ENCODE measurements at places on chromosomes 13 and 19. TPM values are rescaled to one million over a fixed set of nuclear protein-coding genes. Genes with fewer than 3 reads are reported as not detected.

The CCL25 gene
- total RNA-seq: not detected

The SIGLEC14 gene
- total RNA-seq: 4.0 TPM

The ZNF808 gene
- 29.6 TPM for total RNA-seq

DNA sequence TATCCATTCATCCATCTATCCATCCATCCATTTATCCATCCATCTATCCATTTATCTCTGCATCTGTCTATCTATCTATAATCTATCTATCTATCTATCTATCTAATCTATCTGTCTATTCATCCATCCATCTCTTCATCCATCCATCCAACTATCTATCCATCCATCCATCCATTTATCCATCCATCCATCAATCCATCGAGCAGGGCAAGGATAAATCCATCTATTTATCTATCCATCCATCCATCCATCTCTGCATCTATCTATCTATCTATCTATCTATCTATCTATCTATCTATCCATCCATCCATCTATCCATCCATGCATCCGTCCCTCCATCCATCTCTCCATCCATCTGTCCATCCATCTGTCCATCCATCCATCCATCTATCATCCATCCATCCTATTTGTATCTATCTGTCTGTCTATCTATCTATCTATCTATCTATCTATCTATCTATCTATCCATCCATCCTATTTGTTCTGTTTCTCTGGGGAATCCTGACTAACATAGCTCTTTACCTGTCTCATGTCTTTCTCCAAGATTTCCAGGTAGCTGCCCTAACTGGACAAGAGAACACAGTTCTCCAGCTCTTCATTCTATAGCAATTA is 198.1 kb downstream of the FOXO1 start:
- no peak for DNase-seq

DNA sequence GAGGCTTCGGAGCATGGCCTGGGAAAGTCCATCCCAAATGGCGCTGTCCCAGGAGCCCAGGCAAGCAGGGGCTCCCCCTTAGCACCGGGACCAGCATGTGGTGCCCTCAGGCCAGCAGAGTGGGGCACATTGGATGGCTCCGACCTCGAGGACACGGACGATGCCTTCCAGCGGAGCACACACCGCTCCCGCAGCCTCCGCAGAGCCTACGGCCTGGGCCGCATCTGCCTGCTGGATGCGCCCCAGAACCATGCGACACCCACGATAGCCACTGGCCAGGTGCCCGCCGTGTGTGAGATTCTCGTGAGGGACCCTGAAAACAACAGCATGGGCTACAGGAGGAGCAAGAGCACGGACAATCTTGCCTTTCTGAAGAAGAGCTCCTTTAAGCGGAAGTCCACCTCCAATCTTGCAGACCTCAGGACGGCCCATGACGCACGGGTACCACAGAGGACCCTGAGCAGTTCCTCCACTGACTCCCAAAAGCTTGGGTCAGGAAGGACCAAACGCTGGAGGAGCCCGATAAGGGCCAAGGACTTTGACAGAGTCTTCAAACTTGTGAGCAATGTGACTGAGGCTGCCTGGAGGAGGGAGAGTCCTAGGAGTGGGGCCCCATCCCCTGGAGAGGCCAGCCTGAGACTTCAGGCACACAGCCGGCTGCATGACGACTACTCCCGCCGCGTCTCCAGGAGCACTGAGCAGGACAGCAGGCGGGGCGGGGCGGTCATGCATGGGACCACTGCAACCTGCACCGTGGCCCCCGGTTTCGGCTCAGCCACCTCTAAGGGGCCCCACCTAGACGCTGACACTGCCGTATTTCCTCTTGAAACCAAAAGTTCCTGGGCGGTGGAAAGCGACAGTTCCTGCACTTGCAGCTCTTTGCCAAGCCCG is 63.1 kb downstream of the SPATA13 start:
- DNase-seq: no peak

DNA sequence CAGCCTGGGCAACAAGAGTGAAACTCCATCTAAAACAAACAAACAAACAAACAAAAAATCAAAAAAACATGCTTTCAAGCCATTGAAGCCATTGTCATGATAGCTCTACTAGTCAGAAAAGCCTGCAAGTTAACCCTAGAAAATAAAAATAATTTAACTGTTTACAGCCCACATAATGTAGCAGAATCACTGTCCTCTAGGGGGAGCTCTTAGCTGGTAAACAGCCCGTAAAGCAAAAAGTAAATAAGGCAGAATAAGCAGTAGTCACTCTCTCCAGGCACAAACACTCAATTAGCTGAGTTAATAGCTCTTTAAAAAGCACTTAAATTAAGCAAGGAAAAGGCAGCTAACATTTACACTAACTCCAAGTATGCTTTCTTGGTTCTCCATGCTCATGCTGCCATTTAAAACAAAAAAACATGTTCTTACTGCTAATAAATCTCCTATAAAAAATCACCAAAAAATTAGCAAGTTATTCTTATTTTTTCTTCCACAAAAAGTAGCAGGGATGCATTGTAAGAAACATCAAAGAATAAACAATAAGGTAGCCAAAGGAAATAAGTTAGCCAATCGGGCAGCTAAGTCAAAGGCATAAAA is 11.3 kb downstream of the LILRB4 start:
- DNase-seq: no peak

DNA sequence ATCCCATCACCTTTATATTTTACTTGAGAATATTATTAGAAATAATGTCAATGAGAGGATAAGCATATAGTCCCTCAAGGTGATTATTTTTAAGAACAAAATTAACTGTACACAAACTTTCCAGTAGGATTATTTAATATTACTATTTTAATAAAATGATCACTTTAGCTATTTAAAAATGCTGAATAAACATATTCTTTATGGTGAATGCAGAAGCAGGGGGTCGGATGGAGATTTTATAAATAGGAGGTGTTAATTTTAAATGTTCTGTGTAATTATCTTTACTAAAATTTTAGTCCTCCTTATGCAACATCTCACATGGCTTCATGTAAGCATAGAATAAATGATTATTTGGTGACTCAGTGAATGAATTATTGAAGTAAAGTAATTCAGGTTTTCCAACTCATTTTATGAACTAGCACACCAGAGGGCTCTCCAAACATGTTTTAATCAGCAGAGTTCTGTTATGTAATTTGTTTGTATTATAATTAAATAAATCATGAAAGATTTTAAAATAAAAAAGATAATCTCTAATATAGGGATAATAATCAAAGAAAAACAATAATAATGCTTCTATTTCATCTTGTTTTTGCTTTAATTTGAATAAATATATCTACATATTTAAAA is 1635.2 kb downstream of the EFNB2 start:
- no peak for DNase-seq

DNA sequence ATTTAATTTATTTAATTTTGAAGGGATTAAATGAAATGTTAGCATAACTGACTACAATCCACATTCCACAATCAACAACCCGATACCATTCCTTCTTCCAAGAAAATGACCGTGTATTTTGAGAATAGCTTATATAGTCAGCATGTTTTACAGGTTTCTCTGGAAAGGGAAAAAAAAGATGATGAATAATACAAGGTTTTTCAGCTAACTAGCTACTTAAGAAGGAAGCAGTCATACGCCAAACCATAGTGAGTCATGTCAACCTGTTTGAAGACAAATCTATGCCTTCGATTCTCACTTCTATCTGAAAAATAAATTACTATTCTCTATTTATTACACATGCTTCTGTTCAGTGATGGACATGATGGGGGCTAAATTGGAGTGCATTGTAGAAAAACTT is 258.6 kb downstream of the EFNB2 start:
- DNase-seq: no peak

DNA sequence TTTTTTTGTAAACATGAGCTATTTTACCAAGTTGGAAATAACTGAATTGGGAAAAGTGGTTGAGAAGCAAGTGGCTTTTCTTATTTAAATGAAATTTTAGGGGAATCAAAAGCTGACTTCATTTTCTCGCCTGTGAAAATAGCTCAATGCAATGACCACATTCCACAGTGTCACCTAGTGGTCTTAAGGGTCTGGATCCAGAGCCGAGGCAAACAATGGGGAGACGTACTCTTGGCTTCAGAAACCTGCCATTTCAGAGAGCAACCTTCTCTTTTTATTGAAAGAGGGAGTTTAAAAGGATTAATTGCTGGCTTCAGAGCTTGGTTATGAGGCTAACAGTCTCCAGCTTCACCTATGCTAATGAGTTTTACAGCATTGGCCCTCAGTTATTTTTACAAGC is 39.7 kb upstream of the RXFP2 start:
- DNase-seq: no peak

Data from right cardiac atrium (tissue), 5 donors.